Panc1 (cell line): ENCODE measurements at places on chromosomes 13 and 19. TPM values are rescaled to one million over a fixed set of nuclear protein-coding genes. Genes with fewer than 3 reads are reported as not detected.

- no peak for DNase-seq
These were observed 38.7 kb upstream of the C1QTNF9 start for GRCh38 chr13:24270639-24271141.

- DNase-seq = no peak
These were observed 36.4 kb upstream of the SERPINE3 start for GRCh38 chr13:51303063-51303552.

DNA sequence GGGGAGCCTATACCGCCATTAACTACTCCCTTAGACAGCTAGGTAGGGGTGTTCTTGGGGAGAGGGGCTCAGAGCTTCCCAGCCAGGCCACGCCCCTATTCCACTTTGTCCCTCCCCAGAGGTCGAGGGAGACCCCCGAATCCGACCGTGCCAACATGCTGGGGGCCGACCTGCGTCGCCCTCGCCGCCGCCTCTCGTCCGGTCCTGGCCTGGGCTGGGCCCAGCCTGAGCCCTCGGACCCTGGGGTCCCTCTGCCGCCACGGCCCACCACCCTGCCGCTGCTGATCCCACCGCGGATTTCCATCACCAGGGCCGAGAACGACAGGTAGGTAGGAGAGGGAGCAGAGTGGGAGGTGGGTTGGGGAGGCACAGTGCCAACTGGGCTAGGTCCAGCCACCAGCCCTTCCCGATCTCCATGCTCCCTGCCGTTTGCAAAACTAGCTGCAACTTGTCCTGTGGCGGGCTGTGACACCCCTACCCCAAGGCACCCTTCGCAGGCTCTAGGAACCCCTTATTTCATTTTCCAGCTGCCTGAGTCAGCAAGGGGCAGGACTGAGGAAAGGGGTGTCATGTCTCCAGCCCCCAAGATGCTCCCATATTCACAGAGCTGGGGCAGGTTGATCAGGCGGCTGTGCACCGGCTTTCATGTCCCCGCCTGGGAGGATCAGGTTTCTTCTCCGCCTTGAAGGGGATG is 2.6 kb upstream of the PDE4A start:
- DNase-seq = no peak

DNA sequence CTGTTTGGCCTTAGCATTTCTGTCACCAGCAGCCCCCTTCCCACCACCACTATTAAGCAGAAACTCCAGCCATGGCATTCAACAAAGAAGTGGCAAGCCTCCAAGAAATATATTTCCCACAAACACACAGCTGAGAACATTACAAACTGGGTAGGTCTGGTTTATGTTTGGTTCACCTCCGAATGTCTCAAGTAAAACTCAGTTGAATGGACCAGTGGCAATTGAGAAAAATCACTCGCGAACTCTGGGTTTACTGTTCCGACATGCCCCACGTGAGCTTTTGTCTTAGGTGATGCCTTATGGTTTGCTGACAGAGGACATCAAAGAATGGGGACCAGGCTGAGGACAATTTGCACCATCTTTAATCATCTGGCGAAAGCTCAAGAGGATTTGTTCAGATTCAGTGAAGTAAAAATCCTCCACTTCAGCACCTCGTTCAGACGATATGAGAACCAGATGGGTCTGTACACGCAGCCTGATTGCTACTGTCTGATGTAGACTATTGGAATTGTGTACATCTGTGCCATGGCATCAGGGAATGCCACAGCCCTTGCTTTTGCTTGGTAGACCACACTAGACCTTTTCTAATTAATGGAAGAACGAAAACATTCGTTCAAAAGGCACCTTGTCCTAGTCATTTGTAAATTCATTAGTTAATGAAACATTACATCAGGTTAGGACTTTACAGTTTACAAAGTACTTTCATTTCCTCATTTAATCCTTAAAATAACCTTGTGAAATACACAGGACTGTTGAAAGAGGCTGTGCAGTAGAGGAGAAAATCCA is 59.4 kb downstream of the SLC10A2 start:
- no peak for DNase-seq

DNA sequence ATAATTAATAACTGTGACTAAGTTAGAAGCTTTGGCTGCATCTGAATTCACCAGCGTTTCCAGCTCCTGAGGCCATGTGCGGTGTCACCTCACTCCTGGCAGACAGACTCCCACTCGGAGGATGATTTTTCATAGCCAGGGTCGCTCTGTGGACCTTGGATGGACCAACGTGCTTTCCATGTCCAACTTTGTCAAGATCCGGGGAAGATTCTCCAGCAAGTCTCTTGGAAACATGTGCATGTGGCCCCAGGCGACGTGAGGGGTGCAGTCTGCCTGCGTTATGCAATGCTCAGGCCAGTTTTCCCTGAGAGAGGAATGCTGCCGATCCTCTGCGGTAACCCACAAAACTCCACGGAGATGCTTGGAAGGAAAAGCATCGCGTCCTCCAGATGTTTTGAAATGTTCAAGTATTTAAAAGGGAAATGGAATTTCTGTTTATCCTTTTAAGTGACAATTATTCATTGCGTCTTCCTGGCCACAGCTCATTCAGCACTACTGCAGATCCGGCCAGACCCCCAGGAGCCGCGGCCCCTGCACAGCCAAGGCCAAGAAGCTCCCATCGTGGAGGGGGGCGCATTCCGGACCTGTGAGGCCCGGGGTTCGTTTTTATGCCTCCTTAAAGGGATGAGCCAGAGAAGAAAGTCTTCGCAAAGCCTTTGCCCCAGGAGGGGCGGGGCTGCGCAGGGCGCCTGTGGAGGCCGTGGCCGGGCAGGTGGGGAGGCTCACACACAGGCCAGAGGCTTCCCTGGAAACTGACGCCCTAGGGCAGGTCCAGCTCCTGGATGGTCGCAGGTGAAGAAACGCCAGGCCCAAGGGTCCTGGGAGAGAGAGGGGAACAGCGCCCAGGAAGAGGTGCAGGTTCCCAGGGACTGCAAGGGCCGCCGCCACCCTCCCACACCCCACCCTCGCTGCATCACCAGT is 46.0 kb downstream of the C13orf46 start:
- no peak for DNase-seq

- no peak for DNase-seq
These were observed 104.3 kb downstream of the CCNA1 start for GRCh38 chr13:36536546-36536945.

GRCh38 chr13:112112534-112113276 is 45.8 kb downstream of the SOX1 start:
- DNase-seq = no peak

GRCh38 chr13:45878966-45879365 is 27.4 kb upstream of the SIAH3 start:
- no peak for DNase-seq

- DNase-seq = no peak
These were observed 531.7 kb downstream of the MYO16 start for GRCh38 chr13:109160887-109161669.

DNA sequence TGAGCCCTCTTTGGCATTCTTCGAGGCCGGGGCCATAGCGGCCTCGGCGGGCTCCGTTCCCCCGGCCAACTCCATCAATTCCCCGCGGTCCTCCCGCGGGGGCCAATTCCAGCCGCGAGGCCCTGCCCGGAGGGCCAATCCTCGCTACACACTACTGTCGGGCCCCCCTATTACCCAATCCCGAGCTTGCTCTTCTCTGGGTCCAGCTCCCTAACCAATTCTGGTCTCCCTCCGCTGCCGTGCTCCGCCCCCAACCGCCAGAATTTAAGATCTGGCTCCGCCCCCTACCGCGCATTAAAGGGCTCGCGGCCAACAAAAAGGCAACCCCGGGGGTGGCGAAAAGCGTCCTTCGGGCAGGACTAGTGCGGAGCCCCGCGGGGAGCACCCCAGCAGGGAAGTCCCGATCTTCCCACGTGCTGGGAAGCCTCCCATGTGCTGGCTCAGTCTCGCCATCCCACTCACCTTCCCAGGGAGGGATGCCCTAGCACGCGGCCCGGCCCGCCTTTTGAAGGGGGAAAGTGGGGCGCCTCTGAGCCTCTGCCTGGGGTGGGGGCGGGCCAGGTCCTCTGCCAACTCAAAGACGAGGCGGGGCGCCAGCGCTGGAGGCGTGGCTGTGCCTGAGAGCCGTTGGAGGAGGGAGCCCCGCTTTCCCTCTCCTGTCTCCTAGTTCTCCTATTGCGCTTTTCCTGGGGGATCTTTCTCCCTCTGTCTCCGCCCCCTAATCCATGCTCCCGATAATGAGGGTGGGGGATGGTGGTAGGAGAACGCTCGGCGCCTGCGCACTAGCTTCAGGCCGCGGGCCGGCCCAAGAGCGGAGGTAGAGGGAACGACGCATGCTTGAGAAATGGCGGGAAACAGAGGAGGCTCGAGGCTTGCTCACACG is 3.5 kb downstream of the LIPE start:
- DNase-seq = no peak

GRCh38 chr13:90336507-90336906 is 1011.0 kb upstream of the MIR17HG start:
- DNase-seq = no peak

DNA sequence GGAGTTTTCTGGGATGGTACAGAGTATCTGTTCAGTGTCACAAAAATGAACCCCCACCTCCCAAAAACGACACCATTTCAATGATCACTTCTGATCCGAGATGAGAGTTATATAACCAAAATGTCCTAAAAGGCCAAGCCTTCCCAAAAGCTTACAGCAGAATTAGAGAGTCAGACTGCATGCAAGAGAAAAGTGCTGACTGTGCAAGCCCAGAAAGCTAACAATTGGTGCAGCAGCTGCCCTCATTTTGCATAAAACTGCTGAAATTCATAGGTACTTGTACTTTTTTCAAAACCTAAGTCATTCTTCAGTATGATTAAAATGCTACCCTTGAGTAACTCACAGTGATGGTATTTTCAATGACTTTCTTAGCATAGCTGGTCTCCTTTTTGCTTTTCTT is 819.6 kb upstream of the ARGLU1 start:
- no peak for DNase-seq

DNA sequence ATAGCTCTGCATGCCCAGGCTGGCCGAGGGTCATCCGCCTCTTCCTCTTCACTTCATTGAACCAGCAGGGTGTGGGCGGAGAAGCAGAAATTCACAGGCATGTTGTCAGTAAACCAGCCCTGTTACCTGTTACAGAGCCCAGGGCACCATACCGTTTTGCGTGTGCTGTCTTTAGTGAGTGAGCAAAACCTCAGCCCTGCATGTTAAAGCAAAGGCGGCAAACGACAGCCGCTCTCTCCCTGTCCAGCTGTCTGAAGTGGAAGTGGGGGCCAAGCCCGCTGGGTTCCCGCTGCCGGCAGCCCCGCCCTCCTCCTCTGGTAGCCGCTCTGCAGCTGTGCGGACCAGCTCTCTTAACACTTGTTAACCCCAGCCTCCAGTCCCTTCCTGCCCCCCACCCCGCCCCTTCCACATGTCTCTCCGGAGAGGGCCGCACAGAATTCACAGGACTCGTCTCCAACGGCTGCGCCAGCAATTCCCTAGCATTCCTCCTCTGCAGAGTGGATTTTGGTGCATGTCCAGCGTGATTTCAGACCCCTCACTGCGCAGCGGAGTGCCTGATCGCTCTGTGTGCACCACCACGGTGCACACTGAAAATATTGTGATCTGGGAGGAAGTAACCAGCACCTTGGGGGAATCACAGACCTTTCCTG is 12.7 kb downstream of the KLHL26 start:
- no peak for DNase-seq

- no peak for DNase-seq
These were observed 312.8 kb upstream of the GPC6 start for GRCh38 chr13:92913840-92914239.

DNA sequence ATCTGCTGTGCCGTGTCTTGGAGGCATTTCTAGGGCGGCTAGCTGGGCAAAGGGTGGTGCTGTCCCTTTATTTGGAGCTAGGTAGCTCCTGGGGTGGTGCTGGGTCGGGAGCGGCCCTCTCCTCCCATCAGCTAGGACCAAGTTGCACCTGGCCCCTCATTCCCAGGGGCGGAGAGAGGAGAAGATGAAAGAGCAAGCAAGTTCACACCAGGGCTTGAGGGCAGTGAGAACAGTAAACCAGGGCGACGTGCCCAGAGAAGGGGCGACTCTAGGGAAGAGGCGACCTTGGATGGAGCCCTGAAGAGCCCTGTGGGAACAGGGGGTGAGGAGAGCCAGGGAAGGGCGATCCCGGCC is 17.0 kb upstream of the KCNN1 start:
- no peak for DNase-seq

- no peak for DNase-seq
These were observed 7.8 kb downstream of the KHSRP start for GRCh38 chr19:6416658-6417405.

DNA sequence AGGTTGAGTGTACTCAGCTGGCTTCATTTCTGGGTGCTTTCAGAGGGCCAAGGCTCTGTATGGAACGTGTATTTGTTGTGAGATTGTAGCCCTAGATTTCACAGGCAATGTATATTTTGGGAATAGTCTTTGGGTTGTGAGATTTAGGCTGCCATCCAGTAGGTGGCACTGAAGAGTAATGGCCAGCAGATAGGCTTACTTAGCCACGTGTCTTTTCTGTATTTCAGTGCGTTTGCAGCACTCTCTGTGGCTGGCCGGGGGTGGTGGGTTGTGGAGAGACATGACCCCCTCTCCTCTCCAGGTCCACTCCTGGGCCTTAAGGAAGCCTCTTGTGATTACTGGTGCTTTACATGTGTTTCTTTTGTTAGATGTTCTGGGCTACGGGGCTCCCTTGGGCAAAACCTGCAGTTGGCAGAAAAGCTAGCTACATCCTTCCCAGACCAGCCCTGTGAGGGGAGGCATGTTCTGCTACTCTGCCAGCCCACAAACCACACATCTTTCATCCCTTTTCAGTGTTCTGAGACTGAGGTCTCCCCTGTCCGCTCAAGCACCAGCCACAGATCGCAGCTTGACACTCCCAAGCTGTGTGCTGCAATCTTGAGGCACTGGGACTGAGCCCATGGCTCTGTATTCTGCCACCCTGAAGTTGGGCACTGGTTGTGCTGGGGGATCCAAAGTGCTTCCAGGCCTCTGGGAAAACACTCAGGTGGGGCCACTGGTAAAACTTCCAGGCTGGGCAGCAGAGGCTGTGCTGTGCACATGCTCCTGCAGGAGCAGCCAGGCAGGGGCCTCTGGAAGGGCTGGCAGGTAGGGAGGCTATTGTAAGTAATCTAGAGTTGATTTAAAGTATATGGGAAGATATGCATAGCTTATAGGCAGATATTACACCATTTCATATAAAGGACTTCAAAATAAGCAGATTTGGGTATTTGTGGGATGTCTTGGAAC is 1096.8 kb upstream of the PCDH20 start:
- peak; percentile 46 for DNase-seq

DNA sequence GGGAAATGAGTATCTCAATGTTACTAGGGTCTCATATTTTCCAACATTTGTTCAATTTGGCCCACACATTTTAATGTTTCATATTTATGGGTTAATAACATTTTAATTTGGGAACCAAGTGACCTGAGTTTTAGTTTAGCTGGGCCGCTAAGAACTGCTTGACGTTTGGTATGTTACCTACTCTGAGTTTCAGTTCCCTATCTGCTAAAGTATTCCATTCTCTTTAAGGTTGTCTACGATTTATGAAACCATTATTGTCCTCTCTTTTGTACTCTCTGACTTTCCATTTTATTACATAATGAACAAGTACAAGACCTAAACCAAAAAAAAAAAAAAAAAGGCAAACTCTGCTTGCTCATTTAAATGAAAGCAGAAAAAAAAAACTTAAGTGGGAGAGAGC is 89.9 kb downstream of the FGF14 start:
- no peak for DNase-seq

- no peak for DNase-seq
These were observed 16.5 kb upstream of the GGACT start for GRCh38 chr13:100604918-100605710.

SCEL gene
- not detected for total RNA-seq

MED25 gene
- 52.4 TPM for total RNA-seq

OR7A5 gene
- not detected for total RNA-seq

VSTM2B gene
- total RNA-seq = not detected

INTS6 gene
- 33.2 TPM for total RNA-seq
